Omental fat pad (tissue), 4 donors: ENCODE measurements at places on chromosomes 3 and 15.

DNA sequence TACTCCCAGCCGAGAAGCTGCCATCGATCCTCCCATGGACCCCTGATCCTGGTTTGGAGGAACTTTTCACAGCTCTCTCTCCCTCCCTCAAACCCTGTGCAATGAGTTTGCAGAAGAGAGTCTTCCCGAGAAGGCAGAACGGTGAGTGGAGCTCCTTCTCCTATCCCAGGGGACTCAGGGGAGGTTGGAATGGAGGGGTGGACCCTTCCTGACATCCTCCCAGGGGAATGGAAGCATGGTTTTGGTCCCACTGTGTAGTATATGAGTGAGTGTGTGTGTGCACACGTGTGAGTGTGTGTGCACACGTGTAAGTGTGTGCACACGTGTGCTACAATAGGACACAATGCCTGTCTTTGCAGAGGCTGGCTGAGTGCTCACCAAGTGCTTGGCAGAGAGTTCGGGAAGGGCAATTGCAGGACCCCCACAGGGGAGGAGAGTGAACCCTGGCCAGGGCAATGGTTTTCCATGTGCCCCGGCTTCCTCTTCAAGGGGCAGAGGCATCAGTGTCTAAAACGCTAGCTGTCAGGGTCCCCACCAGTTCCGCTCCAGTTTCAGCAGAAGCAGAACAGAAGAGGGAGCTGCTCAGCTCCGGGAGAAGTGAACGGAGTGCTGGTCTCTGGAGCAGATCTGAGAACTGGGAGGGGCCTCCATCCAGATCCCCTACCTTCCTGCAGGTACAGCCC lies 13.8 kb upstream of the IL16 start:
- DNase-seq = no peak

GRCh38 chr3:124115956-124116355 lies 124.0 kb upstream of the ROPN1 start:
- no peak for DNase-seq

DNA sequence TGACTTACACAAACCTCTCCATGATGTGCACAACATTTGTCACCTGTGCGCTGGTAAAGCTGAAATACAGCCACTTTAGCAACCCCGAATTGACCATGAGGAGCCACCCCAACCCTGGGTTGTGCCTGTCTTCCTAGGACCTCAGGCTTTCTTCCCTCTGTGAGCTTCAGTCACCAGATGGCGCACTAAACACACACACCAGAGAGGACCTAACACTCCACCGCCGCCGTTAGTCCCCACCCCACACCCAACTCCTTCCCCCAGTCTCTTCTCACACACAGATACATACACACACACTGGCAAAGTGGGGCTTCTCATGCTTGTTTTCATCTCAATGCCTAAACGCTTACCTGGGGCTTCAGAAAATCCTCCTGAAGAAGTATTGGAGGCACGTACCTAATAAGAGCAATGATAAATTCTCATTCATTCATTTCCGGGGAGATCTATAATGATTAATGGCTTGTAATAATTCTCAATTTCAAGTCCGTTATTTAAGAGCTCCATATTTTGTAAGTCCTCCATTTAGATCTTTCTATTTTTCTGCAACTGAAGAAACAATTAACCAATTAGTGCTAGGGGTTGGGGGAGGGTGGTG lies 2.1 kb upstream of the CCDC80 start:
- peak; percentile 87 for DNase-seq

DNA sequence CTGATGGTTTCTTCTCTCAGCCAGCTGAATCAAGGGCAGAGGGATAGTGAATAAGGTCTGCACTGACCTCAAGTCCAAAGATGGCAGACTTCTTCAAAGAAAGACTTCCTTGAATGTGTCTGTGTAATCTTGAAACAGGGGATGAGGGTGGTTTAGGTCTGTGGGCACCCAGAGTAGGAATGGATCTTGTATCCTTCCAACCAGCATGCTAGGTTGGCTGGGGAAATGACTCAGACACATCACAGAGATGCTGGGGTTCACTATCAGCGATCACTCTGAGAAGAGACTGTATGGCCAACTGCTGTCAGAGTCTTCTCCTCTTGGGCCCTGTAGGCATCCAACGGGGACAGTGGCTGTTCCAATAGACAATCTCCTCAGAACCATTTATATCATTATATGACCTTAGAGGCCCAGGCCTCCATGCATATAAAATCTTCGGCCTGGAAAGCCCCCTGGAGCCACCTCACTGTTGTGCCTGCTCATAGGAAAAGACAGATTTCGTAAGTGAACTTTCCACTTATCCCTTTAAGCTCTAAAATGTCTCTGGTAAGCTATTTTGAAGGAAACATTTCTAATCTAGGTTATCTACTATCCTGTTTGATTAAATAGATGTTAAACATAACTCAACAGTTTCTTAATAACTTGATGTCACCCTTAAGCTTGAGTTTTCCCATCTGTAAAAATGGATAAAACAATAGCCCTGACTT lies 58.5 kb downstream of the TIPARP start:
- no peak for DNase-seq

DNA sequence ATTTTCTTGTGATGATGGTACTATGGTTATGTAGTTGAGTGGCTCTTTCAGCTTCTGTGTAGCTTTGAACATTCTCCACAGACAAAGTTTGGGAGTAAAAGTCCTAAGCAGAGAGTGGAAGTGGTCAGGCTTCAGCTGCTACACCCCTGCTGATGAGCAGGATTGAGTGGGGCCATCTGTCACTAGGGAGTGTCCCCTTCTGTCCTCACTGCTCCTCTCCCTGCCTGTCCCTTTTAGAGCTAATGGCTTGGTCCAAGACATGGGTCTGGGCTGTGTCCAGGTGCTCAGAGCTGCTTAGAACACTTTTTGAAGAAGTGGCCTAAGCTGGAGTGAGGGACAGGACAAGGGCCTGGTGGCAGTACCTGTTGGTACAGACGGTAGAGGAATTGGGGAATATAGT lies 15.1 kb downstream of the MYZAP start:
- no peak for DNase-seq

- DNase-seq = no peak
These were observed 15.4 kb upstream of the FGD5 start for GRCh38 chr3:14803101-14803980.

DNA sequence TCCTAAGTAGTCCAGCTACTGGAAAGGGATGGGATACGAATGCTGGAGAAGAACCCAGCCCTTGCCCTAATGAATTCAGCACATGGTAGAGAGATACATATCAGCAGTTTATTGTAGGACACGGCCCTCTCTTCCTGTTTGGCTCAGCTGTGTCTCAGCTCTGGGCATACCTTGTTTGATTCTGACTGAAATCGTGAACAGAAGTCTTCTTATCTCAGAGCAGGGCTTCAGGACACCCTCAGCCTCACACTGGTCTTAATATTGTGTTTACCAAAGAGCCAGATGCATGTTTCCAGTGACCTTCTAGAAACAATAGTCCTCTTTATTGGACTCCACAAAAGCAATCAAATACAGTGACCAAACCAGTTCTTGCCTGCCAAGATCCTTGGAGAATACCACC lies 54.7 kb downstream of the FAM174B start:
- no peak for DNase-seq

- no peak for DNase-seq
These were observed 5.5 kb downstream of the SUMF1 start for GRCh38 chr3:4461468-4462090.

DNA sequence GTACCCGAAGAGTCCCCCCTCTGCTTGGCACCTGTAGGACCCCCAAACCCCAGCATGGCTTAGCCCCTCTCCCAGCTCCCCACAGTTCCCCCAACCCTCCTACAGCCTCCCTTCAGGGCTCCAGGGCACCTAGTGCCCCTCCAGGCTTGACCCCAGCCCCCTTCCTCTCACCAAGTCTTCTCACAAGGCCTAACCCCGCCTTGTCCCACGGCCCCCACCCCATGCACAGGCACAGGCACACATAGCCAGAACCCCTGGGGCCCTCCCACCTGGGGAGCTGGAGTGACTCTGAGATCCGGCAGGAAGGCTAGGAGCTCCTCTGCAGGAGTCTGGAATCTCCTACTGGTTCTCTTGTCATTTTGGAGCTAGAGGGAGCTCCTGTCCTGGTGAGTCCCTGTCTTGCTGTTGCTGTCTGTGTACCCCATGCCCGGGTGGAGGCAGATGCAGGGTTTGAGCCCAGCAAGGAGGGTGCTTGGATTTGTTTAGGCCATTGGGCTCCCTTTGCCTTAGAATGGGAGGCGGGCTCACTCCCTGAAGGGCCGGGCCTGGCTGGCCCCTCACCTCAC lies 39.6 kb downstream of the KLF13 start:
- no peak for DNase-seq

GRCh38 chr15:85151145-85151544 lies 169.5 kb downstream of the PDE8A start:
- DNase-seq = no peak

DNA sequence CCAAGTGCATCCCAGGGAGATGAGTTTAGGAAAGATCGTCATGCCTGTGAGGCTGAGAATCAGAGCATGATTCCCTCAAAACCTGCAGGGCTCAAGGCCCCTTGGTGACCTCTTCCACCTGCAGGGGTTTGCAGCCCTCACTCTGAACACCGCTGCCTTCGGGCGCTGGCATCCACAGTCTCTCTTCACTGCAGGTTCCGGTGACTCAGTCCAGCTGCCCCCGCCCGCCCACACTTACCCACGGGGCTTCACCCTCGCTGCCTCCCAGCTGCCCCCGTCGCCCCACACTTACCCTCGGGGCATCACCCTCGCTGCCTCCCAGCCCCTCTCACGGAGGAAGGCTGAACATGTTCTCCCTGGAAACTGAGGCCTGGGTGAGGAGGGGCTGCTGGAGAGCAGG lies 277.1 kb downstream of the XXYLT1 start:
- no peak for DNase-seq

DNA sequence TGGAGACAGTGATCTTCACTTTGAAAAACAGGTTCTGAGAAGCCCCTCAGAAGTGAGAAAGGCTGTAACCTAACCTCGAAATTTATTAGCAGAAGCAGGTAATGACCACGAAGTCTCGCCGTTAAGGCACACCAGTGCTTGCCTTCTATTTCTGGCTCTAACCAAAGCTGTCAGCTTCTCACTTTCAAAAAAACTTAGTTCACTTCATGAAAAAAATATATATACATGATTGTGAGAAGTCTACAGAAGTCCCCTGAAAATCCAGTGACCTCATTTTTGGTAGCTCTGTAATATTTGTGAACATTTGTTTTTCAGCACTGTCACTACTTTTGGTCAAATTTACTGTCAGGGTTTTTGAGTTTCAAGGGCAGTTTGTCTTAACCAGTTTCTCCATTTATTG lies 19.1 kb upstream of the AKAP13 start:
- no peak for DNase-seq

DNA sequence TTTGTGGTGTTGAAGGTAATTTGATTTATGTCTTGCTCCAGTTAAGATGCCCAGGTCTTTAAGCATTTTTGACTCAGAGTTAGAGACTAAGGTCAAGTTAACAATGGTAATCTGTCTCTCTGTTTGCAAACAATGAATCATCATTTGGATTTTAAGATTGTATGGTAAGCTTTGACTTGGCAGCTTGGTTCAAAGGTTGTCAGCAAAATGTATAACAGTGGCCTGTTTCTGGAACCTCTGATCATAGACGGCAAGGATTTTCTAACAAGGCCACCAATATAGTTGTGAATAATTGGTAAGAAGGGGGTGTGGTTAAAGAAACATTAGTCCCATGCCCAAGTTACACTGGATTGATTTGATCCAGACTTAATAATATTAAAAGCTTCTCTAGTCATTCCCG lies 775.2 kb upstream of the GOLIM4 start:
- DNase-seq = no peak

DNA sequence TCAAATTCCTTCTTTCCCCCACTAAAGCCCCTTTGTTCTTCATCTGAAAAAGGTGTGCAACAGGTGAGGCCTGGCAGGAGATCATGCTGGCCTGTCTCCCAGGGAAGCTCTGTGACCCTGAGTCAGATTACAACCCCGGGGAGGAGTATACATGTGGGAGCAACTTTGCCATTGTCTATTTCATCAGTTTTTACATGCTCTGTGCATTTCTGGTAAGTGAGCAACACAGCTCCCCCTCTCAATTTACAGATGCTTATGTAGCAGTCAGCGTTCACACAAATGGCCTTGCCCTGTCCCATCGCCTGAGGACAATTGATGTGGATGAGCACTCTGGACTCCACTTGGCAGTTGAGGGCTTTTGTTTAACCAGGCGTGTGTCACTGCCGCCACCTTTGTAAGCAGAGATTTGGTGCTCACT lies 70.4 kb downstream of the CHDH start:
- DNase-seq = no peak

- no peak for DNase-seq
These were observed 17.1 kb upstream of the SLC24A5 start for GRCh38 chr15:48103647-48104046.

- DNase-seq = no peak
These were observed 521.4 kb downstream of the ZNF385D start for GRCh38 chr3:21229426-21230135.

GRCh38 chr3:7934362-7934761 lies 567.3 kb upstream of the LMCD1 start:
- no peak for DNase-seq

DNA sequence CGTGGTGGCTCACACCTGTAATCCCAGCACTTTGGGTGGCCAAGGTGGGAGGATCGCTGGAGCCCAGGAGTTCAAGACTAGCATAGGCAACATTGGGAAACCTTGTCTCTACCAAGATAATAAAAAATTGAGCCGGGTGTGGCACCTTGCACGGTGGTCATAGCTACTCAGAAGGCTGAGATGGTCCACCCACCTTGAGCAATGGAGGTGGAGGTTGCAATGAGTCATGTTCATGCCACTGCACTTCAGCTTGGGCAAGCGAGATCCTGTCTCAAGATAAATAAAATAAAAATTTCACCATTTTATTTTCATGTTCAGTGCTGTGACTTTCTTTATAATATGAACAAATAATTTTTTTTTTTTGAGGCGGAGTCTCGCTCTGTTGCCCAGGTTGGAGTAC lies 12.5 kb downstream of the MAPK6 start:
- no peak for DNase-seq

- no peak for DNase-seq
These were observed 215.6 kb downstream of the LPP start for GRCh38 chr3:188369526-188369925.

DNA sequence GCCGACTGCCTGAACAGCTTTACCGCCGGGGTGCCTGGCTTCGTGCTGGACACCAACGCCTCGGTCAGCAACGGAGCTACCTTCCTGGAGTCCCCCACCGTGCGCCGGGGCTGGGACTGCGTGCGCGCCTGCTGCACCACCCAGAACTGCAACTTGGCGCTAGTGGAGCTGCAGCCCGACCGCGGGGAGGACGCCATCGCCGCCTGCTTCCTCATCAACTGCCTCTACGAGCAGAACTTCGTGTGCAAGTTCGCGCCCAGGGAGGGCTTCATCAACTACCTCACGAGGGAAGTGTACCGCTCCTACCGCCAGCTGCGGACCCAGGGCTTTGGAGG lies 815 bp downstream of the SPINT1 start:
- DNase-seq = no peak

DNA sequence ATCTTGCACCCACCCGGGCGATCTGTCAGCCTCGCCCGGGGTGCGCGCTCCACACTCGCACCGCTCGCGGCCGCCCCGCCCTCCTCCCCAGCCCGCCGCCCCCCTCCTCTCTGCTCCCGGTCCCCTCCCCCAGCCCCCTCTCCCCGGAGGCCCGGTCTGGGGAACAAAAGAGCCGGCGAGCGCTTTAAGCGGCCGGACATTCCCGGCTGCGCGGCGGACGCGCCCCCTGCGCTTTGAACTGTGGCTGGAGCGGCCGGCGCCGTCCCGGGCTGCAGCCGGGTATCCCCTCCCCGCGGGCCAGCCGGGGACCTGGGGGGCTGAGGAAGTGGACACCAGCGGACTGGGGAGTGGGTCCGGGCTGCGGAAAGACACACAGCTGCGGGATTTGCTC lies at the start of gene IGDCC3:
Gene IGDCC3 (minus strand): TSS at position 27 of the 391 bp plus-strand sequence. CDS start 214 bp downstream, outside the sequence.
- no peak for DNase-seq
